ENCODE measurements at places on chromosomes 5 and 9. TPM values are rescaled to one million over a fixed set of nuclear protein-coding genes. Genes with fewer than 3 reads are reported as not detected.

Gene PCDHGC4
- 2.6 TPM for polyA plus RNA-seq

Gene TMC1
- 0.74 TPM for polyA plus RNA-seq

Gene TAF11L5
- not detected for polyA plus RNA-seq

Gene IFNA16
- polyA plus RNA-seq = not detected
